ENCODE measurements at places on chromosomes 2 and 18.

DNA sequence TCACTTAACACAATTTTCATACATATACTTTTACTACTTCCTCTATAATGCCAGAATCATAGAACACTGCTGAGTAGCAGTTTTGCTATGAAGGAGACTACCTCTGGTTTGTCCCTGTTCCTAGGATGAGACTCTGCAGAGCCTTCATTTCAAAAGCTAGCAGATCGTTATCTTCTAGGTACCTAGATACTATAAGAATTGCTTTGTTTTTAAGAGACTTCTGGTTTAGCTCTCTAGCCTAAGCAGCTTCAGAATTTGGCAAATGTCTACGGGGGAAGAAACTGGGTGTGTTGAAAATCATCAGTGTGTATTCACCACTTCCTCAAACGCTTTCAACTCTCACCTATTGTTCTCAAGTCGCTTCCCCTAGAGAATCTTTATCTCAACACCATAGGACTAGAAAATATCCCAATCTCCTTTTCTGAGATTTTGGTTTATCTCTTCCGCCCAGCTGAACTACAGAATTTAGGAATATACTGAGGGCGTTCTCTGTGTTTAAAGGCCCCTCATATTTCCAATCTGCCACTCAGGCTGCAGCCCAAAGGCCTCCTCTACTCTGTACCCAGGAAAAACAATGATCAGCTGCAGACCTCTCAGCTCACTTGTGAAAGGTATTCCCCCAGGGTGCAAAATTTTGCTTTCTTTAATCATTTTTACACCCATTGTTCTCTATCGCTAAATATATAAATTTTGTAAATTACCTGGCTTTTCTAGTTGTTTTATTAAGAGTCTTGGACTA, 28.7 kb downstream of the SMAD2 start:
- no peaks in the 10 kb centered on the region for H3K27me3 ChIP-seq
- no peak overlapping the region for H3K27ac ChIP-seq
- no peak for DNase-seq

GRCh38 chr18:75110846-75111415, 98.0 kb downstream of the PTGR3 start:
- H3K27ac ChIP-seq: no peak overlapping the region
- H3K27me3 ChIP-seq: no peaks in the 10 kb centered on the region
- no peaks in the 10 kb centered on the region for H3K4me1 ChIP-seq
- H3K36me3 ChIP-seq: no peaks in the 10 kb centered on the region
- no peak for DNase-seq

- no peaks in the 10 kb centered on the region for H3K4me1 ChIP-seq
- DNase-seq: no peak
- no peaks in the 10 kb centered on the region for H3K27me3 ChIP-seq
- no peak overlapping the region for H3K4me3 ChIP-seq
- no peak overlapping the region for H3K27ac ChIP-seq
These were observed 163.0 kb downstream of the MREG start for GRCh38 chr2:215850380-215850779.

- no peaks in the 10 kb centered on the region for H3K36me3 ChIP-seq
- H3K4me1 ChIP-seq: peaks cover 2% of the 10 kb centered on the region
- H3K27me3 ChIP-seq: no peaks in the 10 kb centered on the region
- no peak overlapping the region for H3K27ac ChIP-seq
- DNase-seq: no peak
These were observed 430.0 kb upstream of the TNP1 start for GRCh38 chr2:217289907-217290280.

DNA sequence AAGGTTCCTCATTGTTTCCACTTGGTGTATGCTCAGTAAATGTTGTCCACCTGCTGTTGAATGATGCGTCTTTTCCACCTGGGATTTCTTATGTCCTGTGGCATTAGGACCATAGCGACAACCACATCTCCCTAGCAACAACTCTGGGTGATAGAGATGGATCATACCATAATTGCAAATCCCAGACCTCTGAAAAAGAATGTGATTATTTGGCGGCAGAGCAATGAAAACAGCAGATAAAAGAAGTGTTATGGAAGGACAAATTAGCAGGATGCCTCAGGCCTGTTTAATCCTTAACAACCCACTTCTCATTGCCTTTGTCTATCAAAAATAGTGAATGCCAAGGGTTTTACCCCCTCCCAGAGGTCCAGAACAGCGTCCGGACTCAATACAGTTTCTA, 278.9 kb downstream of the TSN start:
- peaks cover 1% of the 10 kb centered on the region for H3K4me1 ChIP-seq
- H3K36me3 ChIP-seq: no peaks in the 10 kb centered on the region

- DNase-seq: no peak
- no peaks in the 10 kb centered on the region for H3K27me3 ChIP-seq
- H3K27ac ChIP-seq: no peak overlapping the region
- H3K4me1 ChIP-seq: no peaks in the 10 kb centered on the region
- H3K4me3 ChIP-seq: no peak overlapping the region
These were observed 73.8 kb upstream of the TWIST2 start for GRCh38 chr2:238774071-238774470.
